Naive thymus-derived CD8-positive, alpha-beta T cell (primary cell): ENCODE measurements at places on chromosomes 4 and X.

DNA sequence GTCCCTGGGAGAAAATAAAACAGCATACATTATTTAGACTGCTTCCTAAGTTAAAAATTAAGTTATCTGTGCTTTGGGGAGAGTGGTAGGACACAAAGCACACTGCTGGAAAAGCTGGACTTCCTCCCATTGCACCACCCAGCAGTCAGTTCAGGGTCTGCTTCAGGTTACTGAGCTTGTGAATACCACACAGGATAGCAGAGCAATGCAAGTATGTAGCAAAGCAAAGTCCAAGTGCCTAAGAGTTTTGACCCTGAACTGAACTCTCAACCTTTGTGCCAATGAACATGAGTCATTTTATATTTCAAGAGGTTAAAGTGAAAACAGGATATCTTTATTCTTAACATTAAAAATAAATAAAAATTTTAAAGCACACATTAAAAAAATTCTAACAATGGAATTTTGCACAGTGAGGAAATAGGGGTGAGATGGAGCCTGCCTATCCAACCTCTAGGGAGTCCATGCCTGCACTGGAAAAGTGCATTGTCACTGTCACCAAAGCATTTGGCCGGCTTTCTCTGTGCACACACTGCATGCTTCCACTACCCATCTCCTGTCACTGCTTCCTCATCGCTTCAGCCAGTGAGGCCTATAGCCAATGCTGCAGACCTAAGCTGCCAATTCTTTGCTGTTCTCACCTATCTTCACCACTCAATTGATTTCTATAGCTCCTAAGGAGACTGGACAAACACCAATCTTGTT is 50.9 kb downstream of the ABCG2 start:
- DNase-seq: no peak

GRCh38 chr4:76745240-76745639 is 152.7 kb downstream of the SOWAHB start:
- DNase-seq: no peak

- no peak for DNase-seq
These were observed 398.2 kb upstream of the SPANXN1 start for GRCh38 chrX:144849141-144849540.

DNA sequence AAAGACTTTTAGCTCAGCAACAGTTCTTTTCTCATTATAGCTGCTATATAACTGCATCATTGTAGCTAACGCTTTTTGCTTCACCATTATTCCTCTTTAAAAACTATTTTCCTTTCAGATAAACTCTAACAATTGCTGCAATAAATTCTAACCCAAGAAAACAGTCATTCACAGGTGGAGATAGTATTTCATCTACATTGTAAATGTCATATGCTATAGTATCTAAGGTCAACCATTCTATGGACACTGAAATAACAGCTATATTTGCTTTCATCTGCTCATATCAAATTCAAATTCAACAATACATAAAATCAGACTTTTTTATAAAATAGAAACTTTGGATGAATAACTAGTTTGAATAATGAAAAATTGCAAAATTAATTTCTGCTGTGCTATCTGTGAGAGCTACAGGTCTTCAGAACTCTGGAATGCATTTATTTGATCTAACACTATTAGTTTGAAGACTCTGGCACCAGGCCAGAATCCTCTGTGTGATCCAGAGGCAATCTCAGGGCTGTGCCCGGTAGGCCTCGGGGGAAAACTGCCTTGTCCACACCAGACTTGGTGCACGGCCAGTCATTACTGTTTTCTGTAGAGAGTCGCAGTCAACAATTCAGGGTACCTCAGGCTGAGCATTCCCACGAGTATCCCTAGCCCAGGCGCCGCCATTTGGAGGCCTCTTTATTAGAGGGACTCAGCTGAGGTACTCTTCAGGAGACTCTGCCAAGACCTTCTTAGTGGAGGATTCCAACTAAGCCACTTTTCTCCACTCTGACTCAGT is 332.4 kb downstream of the SLC7A11 start:
- no peak for DNase-seq

DNA sequence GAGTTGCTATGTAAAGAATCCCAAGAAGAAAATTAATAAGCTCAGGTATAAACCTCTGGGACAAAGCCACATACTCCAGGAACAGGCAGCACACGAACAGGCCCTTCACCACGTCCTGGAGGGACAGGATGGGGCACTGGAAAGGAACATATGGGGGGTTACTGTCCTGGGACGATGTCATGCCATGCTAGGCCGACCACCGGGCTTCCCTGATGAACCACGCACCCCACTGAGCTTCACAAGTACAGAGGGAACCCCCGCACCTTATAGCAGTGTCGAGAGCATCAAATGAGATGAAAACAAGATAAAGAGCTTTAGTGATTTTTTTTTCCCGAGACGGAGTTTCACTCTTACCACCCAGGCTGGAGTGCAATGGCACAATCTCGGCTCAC is 19.1 kb downstream of the NOP14 start:
- no peak for DNase-seq

DNA sequence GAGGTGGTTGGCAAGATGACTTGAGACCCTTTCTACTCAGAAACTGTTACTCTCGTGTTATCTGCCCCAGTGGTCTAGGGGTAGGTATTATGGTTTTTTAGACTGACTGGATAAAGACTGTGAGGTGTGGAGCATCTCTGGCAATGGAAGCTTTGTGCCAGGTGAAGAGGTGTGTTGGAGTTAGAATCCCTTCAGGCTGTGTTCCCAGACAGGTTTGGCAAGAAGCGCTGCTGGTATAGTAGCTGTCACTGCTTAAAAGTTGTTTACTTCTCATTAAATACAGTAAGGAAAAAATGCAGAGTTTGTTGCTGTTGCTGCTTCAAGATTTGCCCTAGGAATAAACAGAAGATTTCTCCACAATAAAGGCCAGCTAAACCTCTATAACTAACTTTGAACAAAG is 35.3 kb downstream of the AREG start:
- DNase-seq: no peak

GRCh38 chrX:79570524-79571240 is 203.5 kb upstream of the ITM2A start:
- DNase-seq: no peak

DNA sequence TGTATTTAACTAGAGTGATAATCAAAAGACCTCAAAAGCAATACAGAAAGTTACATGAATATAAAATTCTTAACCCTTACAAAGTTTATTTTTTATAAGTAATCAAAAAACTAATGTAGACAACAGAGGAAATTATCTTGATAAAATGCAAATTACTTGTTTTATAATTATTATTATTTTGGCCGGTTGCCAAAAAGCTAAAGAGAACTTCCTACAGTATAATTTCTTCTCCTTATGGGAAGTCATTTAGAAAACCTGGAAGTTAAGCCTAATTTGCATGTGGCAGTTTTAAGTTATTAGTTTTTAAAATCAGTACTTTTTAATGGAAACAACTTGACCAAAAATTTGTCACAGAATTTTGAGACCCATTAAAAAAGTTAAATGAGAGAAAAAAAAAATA is 621.3 kb upstream of the PCDH10 start:
- no peak for DNase-seq

- DNase-seq: no peak
These were observed 124.8 kb upstream of the SLIT2 start for GRCh38 chr4:20126906-20127305.

GRCh38 chrX:9566150-9566621 is 101.3 kb downstream of the TBL1X start:
- DNase-seq: no peak

- no peak for DNase-seq
These were observed 743 bp downstream of the NKAP start for GRCh38 chrX:119942831-119943184.

- peak; percentile 39 for DNase-seq
These were observed 94.1 kb upstream of the GPR50 start for GRCh38 chrX:151082077-151082948.

GRCh38 chr4:37609626-37610025 is 76.5 kb downstream of the RELL1 start:
- no peak for DNase-seq

GRCh38 chrX:23134136-23134535 is 134.4 kb downstream of the DDX53 start:
- DNase-seq: no peak

DNA sequence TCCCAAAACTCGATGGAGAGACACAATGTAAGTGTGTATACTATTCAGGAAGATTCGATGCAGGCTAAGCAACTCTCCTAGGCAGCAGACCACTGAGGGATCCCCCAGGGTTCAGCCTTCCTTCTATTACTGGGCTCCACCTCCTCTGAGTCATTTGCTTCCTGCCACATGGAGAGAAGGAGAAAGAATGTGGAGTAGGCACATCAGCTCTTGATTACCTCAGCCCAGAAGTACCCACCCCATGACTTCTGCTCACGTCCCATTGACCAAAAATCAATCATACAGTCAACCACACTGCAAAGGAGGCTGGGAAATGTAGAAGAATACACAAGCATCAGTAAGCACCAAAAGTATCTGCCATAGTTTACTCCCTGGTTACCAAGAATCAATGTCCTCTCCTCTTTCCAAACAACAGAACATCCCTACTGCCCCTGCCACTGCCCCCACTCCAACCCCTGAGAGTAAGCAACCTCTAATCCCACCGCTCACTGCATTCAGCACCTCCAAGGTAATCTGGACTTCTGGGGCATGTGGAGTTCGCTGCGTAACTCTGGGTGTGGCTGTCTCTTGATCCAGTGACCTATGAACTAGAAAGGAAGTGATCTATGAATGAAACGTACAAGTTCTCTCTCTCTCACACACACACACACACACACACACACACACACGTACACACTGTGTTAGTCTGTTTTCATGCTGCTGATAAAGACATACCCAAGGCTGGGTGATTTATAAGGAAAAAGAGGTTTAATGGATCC is 91.2 kb upstream of the C1QTNF7 start:
- no peak for DNase-seq

- DNase-seq: no peak
These were observed 17.4 kb downstream of the JADE3 start for GRCh38 chrX:46929439-46930261.

- no peak for DNase-seq
These were observed 181.6 kb downstream of the SPOCK3 start for GRCh38 chr4:167052631-167053091.

GRCh38 chr4:165184220-165184619 is 23.1 kb upstream of the KLHL2 start:
- no peak for DNase-seq

DNA sequence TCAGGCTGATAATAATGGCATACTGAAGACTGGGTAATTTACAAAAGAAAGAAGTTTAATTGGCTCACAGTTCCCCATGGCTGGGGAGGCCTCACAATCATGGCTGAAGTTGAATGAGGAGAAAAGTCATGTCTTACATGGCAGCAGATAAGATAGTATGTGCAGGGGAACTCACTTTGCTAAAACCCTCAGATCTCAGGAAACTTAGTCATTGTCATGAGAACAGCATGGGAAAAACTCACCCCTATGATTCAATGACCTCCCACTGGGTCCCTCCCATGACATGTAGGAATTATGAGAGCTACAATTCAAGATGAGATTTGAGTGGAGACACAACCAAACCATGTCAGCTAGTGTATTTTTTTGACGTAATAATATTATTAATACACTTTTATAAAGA is 149.8 kb upstream of the BOD1L1 start:
- no peak for DNase-seq

DNA sequence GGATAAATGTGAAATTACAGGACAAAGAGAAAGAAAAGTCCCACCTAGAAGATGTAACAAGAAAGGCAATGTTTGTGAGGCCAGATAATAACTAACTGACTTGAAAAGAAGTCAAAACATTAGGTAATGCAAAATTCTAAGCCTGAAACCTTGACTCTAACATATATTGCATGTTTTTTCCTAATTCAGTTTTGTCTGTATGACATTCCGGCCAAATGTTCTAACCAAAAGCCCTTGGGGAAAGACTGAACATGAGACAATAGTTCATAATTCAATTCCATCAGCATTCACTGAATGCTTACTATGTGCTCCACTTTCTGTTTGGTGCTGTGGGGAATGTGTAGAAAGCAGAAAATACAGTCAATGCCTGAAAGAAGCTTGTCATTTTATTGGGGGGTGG is 84.8 kb upstream of the PLAC1 start:
- no peak for DNase-seq

- no peak for DNase-seq
These were observed 692 bp upstream of the SLC9A7 start for GRCh38 chrX:46759645-46759974.

DNA sequence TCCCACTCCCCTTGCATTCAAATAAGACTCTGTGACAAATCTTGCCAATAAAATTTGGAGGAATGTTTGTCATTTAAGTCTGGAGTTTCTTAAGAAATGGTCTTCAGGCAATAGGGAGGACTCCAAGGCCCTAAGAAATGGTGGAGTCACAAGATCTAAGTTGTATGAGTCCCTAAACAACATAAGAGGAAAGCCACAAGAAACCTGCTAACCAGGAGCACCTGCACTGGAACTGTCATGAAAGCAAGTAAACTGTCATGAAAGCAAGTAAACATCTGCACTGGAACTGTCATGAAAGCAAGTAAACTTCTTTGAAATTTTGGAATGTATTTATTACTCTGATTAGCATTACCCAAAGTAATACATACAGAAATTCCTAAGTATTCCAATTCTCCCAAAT is 3.5 kb downstream of the CNOT6L start:
- DNase-seq: no peak

GRCh38 chr4:175048906-175049305 is 130.7 kb downstream of the ADAM29 start:
- no peak for DNase-seq
